HuH-7 (cell line): ENCODE measurements at places on chromosomes 6 and 20.

DNA sequence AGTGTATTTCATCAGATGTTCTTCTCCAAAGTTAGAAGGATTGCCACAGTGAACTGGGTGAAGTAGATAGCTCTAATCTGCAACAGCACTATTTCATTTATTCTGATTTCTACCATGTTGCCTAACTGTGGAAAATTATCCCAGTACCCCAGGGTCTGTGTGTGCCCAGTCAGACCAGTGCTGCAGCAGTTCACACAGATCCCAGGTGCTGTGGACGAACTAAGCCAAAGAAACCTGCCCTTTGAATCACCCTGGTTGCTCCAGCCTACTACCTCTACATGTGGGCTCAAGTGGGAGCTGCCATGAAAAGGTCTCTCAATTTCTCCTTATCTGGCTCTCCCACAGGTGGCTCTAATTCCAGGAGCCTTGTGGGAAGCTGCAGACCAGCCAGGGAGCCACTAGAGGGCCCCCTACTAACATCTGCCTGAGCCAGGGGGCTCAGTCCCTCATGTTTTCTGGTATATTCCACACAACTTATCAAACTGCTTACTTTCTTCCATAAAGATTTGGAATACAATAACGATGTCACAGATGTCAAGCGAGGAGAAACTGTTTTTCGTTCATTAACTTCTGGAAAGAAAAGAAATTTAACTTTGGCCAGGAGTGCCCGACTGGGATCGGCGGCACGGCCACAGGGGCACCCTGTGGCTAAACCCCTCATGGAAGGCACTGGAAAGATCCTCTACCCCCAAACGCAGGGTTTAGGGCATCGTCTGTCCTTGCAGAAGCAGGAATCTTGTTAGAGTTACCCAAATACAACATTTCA is 31.6 kb upstream of the LY86 start:
- peak; percentile 49 for DNase-seq

DNA sequence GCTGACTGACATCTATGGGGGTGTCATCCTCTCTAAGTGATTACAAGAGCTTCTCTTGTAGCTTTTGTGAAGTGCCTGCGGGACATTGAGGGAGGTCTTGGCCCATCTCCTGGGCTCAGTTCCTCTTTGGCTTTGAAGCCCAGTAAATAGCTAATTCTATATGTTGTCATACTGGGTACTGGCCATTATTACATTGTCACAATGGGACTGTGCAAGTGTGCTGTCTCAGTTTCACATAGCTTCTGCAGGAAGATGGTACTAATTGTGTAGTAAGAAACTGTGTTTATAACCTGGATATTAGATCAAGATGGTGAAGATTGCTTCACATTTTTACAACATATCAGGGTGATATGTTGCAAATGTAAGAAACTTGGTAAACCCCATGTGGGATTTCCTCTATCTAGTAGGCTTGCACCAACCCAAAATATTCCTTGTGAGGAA is 19.9 kb downstream of the SPINT3 start:
- no peak for DNase-seq

DNA sequence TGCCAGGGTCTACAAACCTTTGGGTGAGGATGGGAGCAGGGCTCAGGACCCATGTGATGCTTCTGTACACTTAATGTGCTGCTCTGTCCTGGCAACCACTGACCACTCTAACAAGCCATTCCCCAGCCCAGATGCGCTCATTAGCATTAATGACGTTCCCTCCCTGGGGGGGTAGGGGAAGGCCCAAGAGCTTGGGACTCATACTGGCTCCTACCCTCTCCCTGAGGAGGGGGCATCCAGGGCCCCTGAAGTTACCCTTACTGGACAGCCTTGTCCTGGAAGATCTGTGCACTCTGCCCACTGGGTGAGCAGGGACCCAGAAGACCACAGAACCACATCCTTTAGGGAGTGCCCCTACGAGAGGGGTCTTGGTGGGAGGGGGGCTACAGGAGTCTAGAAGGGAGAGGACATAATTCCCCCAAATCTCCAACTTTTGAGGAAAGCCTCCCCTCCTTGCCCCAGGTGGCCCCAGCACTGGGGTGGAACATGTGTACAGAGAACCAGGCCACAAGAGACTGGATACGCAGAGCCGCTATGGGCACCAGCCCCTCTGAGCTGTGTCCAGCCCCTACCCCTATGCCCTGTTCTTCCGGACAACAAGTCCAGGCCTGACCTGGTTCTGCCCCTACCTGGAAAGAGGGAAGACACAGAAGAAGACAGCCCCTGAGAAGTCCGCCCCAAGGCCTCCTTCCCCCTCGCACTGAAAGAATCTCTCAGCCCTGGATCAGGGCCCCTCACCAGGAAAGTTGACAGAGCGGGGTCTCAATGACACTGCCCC is 1.4 kb downstream of the TEAD3 start:
- DNase-seq, result no peak

DNA sequence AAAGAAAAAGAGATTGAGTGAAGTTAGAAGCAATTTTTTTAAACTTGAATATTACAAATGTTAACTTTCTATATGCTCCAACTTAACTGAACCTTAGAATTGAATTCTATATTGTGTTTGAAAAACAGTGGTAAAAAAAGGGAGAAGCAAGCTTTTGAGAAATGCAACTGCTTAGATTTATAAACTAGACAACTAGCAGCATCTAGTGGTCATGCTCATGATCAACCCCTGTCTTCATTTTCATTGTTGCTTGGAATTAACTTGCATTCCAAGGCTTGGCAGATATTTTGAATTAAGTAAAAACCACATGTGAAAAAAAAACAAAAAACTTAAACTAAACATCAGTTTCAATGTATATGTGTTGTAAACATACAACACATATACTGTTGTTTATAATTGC is 113.1 kb downstream of the C6orf58 start:
- peak; percentile 10 for DNase-seq

DNA sequence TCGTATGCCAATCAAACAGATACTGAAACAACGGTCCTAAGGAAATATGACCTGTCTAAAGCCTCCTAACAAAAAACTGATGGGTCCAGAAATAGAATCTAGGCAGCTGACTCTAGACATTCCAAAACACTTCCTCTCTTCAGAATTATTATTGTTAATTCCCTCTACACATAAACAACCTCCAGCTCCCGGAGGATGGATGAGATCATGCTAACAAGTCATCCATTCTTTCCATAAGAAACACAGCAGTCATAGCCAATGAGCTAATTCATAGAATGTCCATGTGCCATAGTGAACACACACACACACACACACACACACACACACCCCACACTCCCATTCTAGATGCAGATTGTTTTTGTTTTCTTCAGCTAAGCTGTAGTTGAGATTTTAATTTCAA is 44.3 kb downstream of the HDGFL1 start:
- no peak for DNase-seq
